Body of pancreas (tissue), 4 donors: ENCODE measurements at places on chromosomes 5 and 9.

GRCh38 chr5:56647099-56647850, 168.1 kb upstream of the MAP3K1 start:
- no peak for DNase-seq
- H3K27me3 ChIP-seq = no peaks in the 10 kb centered on the region
- H3K4me3 ChIP-seq = no peak overlapping the region
- peaks cover 15% of the 10 kb centered on the region for H3K4me1 ChIP-seq
- no peaks in the 10 kb centered on the region for H3K36me3 ChIP-seq

- no peaks in the 10 kb centered on the region for H3K36me3 ChIP-seq
- no peaks in the 10 kb centered on the region for H3K4me1 ChIP-seq
- H3K4me3 ChIP-seq = no peak overlapping the region
- no peaks in the 10 kb centered on the region for H3K27me3 ChIP-seq
- DNase-seq = no peak
Measured at GRCh38 chr5:164181604-164182003, 676.2 kb downstream of the MAT2B start.

DNA sequence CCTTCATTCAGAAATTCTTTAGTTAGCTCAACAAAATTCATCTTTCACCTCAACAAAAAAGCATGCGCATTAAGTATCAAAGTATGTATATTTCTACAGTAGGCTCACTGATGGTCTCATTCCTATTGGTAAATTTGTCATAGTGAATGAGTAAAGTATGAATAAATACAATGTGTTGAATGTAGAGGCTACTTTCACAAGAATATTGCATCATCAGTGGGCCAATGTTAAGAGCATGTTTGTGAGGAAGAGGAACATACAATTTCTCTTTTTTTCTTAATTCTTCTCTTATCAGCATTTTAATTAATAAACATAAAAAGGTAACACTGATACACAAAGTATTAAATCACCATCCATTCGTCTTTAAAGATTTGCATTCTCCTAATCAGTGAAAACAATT, 505.1 kb downstream of the CETN3 start:
- peaks cover 3% of the 10 kb centered on the region for H3K4me1 ChIP-seq
- no peak overlapping the region for H3K27ac ChIP-seq
- H3K36me3 ChIP-seq = no peaks in the 10 kb centered on the region
- no peak overlapping the region for H3K4me3 ChIP-seq

- H3K36me3 ChIP-seq = no peaks in the 10 kb centered on the region
- no peak overlapping the region for H3K27ac ChIP-seq
- no peaks in the 10 kb centered on the region for H3K4me1 ChIP-seq
- H3K27me3 ChIP-seq = no peaks in the 10 kb centered on the region
- DNase-seq = no peak
Measured at GRCh38 chr5:82909771-82910170, 167.4 kb downstream of the TMEM167A start.

DNA sequence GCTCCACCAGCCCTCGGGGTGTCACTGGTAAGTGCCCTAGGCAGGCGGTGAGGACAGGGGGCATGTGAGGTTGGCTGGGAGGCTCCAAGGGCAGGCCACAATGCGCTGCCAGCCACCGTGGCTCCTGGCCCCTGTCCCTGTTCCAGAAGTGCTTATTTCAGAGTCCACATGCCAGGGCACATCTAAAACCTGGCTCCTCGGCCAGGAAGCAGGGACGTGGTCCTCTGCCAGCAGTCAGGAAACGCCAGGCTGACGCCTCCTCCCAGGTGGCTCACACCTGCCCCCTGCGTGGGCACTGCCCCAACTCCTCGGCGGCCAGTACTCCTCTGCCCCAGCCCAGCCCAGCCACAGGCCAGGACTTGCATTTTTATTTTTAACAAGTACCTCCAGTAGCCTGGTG, 68.5 kb downstream of the SECISBP2 start:
- peaks cover 23% of the 10 kb centered on the region for H3K4me1 ChIP-seq
- no peak overlapping the region for H3K4me3 ChIP-seq
- peak; percentile 93 for DNase-seq
- no peaks in the 10 kb centered on the region for H3K27me3 ChIP-seq

- H3K27ac ChIP-seq = no peak overlapping the region
- peaks cover 26% of the 10 kb centered on the region for H3K4me1 ChIP-seq
- H3K4me3 ChIP-seq = no peak overlapping the region
- H3K36me3 ChIP-seq = no peaks in the 10 kb centered on the region
Measured at GRCh38 chr9:126331964-126332748, 5.5 kb downstream of the MVB12B start.

DNA sequence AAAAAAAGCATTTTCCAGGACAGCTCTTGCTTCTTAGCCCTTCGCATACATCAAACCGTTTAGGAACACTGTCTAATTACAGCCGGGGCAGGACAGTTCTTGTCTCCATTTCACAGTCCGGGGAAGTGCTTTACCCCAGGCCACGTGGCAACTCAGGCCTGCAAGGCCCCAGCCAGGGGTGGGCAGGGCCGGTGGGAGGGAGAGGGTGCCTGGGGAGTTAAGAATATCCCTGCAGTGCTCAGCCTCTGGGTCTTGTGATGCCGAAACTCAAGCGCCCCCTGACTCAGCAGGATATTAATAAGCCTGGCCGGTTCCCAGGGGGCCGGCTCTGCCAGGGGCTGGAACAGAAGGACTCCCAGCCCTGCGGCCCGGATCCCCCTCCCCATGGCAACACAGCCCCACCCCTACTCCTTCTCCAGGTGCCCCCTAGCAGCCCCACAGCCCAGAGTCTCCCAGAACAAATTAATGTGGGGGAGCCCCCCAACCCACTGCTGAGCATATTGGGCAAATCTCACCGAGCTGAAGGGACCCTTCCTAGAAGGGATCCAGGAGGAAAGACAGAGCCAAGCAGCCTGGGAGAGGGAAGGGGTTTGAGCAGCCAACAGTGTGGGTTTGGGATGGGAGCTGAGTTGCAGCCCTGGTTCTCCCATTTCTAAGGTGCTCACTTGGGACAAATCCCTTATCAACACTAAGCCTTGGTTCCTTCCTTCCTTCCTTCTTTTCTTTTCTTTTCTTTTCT, 45.3 kb downstream of the PLPP7 start:
- H3K4me3 ChIP-seq = no peak overlapping the region
- H3K27ac ChIP-seq = no peak overlapping the region
- H3K4me1 ChIP-seq = no peaks in the 10 kb centered on the region
- H3K36me3 ChIP-seq = no peaks in the 10 kb centered on the region

DNA sequence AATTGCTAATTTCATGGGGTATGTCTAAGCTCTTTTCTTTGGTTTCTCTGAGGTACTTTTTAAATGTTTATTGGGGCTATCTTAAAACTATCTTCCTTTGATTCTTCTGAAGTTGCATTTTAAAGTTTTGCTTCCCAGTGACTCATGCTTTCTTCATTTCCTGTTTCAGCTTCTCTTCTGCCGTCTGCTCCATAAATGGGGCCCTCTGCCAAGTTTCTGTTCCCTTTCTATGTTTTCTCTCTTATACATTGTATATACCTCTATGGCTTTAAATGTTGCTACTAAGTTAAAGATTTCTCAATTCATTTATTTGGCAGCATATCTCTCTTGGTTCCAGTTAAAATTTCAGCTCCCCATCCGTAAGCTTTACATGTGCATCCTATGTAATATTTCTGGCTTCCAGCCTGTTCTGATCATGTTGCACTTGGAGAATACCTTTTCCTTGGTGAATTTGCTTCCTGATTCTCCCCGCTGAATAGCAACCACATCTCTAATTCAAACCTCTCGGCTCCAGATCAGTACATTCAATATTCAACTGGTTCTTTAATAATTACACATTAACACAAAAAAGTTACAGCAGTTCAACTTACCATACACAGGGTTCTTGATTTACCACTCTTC, 125.3 kb downstream of the ST8SIA4 start:
- no peak overlapping the region for H3K27ac ChIP-seq
- H3K4me1 ChIP-seq = no peaks in the 10 kb centered on the region
- no peaks in the 10 kb centered on the region for H3K27me3 ChIP-seq
